WERI-Rb-1 (cell line): ENCODE measurements at places on chromosomes 13 and 19.

DNA sequence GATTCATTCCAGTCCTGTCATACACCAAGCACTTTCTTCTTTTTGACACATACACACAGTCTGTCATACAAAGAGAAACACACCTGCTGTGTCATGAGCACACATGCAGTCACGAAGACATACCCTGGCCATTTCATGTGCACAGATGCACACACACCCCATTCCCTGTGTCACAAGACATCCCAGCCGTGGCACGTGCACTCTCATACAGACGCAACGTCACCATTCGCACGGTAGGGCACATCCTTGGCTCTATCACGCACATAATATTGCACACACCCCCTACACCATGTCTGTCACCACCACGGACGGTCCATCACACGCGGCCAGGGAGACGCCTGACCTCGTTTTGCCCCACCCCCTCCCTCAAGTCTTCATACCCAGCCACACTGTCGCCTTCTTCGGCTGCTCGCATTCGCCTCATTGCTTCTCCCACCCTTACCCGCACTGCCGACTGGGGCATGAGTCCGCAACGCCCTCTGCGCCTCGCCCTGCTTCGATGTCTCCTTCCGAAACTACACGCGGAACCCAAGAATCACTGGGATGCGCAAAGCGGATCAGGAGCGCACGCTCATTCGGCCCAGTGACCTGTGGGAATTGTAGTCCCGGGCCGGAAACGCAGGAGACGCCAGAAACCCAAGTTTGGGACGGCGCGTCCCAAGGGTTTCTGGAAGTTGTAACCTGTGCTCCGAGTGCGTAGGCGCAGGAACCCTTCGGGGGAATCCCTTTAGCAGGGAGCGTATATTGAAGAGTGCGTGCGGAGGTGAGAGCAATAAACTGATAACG, 6.8 kb upstream of the ZNF283 start:
- peak; percentile 68 for DNase-seq

- no peak for DNase-seq
These were observed 12.8 kb upstream of the MAP2K2 start for GRCh38 chr19:4136680-4137088.

GRCh38 chr19:43444531-43445287, 20.7 kb downstream of the LYPD3 start:
- DNase-seq, result no peak

- DNase-seq, result no peak
These were observed 215.1 kb upstream of the SPRY2 start for GRCh38 chr13:80555796-80556678.

GRCh38 chr19:926589-927350, 935 bp downstream of the ARID3A start:
- DNase-seq, result no peak

DNA sequence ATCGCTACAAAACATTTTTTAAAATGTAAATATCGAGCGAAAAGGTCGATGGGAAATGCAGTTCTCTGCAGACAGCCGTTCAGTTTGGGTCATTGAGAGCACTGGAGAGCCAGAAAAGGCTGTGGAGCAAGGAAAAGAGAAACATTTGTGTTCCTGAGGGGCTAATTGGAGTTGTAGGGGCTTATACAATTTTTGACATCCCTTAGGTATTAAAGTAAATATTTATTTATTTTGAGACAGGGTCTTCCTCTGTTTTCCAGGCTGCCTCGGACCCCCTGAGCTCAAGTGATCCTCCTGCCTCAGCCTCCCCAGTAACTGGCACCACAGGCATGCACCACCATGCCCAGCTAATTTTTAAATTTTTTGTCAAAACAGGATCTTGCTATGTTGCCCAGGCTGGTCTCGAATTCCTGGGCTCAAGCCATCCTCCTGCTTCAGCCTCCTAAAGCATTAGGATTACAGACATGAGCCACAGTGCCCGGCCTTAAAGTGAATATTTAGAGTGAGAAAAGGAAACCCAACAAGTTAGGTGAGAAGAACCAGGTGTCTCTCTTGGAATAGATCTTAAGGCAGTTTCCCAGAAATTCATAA, 825 bp upstream of the YIF1B start:
- no peak for DNase-seq

- DNase-seq, result no peak
These were observed 8.5 kb upstream of the SHISA2 start for GRCh38 chr13:26060357-26060756.

DNA sequence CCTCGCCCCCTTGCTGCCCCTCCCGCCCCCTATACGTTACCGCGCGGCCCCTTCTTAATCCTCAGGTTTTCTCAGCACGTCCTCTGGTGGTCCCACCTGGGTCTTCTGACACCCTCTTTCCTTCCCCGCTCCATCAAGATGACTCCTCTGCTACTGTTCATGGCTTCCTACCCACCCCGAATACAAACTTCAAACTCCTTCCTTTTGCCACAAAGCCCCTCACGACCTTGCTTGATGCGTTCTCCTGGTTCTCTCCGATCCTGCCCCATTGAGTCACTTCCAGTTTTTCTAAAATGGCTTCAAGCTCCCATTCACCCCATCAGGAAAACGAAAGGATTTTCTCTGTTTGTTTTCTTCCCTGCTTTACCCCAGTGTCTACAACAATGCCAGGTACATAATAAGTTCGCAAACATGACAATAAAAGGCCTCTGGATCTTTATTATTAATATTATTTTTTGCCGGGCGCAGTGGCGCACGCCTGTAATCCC, 734 bp upstream of the SERTAD3 start:
- no peak for DNase-seq

- no peak for DNase-seq
These were observed 16.9 kb downstream of the ERCC5 start for GRCh38 chr13:102862624-102863210.
